ENCODE measurements at places on chromosomes 2 and 18. TPM values are rescaled to one million over a fixed set of nuclear protein-coding genes. Genes with fewer than 3 reads are reported as not detected.

Gene TUBB8B
- total RNA-seq, result not detected

Gene SERPINB8
- 5.8 TPM for total RNA-seq

Gene CCL20
- total RNA-seq, result not detected

Gene ONECUT2
- total RNA-seq, result not detected

Gene KLHL30
- 0.09 TPM for total RNA-seq

Gene CYRIA
- 1.7 TPM for total RNA-seq

Gene AKAIN1
- total RNA-seq, result not detected

Gene ADGRF3
- not detected for total RNA-seq

Gene SGPP2
- under 0.01 TPM for total RNA-seq

Gene MPPE1
- 32.6 TPM for total RNA-seq

Gene STK17B
- 20.0 TPM for total RNA-seq

Gene ASXL3
- total RNA-seq, result 0.69 TPM

Gene CRYGD
- total RNA-seq, result not detected
